NCI-H1694 (cell line): ENCODE measurements at places on chromosomes 3 and 15.

DNA sequence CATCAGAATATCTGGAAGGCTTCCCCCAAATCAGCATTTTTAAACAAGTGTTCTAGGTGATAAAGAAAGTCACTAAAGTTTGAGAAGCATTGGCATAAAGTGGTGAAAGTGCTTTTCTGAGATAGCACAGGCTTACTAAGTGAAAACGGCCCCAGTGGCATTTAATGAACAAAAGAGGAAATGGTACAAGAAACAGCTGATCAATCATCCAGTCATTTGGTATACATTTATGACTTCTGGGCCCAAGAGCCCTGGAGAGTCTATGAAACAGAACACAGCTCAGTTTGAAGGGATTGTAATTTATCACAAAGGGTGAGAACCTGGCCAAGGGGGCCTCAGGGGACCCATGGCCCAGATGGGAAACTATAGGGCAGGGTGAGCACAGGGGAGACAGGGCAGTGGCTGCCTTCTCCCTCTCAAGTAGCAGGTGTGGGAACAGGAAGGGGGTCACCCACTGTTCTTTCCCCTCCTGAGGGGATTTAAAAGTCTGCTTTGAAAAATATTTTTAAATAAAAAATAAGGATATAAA, 265.5 kb upstream of the ROPN1 start:
- no peak for DNase-seq

- no peak for DNase-seq
Observed at GRCh38 chr3:43005253-43005652, 26.1 kb downstream of the GASK1A start.

DNA sequence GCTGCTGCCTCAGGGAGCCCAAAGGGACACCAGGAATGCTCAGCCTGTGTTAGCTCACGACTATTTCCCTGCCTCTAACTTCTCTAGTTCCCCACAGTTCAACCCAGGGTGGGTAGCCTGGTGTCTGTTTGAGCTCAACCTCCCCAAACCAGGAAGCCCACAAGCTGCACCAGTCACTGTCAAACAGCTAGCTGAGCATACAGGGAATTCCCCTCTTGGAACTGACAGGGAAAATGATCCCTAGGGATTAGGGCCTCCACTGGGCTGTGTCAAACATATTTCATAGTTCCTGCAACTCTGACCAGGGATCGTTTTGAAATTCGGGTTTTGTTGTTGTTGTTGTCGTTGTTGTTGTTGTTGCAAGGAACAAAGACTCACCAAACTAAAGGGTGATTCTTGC, 147.1 kb upstream of the ICE2 start:
- no peak for DNase-seq

- DNase-seq = no peak
Observed at GRCh38 chr3:61239871-61240270, 11.4 kb downstream of the FHIT start.

- DNase-seq = no peak
Observed at GRCh38 chr3:116083683-116084082, 361.6 kb downstream of the LSAMP start.

GRCh38 chr15:58490086-58490887, 58.5 kb downstream of the LIPC start:
- no peak for DNase-seq

DNA sequence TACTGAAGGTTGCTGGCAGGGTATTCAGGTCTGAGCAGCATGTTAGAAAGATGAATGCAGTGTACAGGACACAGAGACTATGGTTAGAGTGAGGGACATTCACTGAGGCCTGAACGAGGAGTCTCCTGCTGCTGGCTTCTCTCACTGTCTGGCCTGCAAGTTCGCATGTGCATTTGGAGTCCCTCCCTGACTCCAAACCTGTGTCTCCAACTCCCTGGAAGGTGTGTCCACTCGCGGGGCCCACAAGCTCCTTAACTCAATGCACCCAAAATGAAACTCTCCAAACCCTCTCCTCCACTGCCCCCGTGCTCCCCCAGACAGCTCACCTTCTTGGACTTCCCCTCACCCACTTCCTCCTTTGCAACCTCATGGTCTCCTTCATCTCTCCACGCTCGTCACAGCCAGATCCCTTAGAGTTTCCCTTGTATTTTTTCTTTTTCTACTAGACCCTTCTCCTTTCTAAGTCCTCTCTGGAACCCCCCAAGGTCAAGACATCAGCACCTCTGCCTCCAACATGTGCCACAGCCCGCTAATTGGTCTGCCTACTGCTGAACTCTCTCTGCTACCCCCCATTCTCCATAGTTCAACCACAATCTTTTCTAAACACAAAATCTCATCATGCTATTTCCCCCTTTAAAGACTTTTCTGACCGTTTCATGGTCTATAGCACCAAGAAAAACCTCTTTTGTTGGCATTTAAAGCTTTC, 58.3 kb downstream of the HES1 start:
- DNase-seq = no peak

DNA sequence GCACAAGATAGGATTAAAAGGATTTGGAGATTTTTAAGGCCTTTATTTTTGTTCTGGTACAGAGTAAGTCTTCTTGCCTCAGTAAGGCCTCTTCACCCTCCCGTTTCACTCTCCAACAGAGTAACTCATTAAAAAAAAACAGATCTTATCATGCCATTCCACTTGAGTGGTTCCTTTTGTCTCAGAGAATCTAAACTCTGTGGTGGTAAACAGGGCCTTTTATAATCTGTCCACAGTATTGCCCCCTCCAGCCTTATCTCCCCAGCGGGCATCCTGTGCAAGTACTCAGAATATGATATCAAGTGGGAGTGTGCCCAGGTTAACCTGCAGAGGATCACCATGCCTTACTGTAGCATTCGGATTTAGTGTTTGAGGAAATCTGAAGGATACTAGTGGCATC, 20.3 kb upstream of the ATOSA start:
- no peak for DNase-seq

DNA sequence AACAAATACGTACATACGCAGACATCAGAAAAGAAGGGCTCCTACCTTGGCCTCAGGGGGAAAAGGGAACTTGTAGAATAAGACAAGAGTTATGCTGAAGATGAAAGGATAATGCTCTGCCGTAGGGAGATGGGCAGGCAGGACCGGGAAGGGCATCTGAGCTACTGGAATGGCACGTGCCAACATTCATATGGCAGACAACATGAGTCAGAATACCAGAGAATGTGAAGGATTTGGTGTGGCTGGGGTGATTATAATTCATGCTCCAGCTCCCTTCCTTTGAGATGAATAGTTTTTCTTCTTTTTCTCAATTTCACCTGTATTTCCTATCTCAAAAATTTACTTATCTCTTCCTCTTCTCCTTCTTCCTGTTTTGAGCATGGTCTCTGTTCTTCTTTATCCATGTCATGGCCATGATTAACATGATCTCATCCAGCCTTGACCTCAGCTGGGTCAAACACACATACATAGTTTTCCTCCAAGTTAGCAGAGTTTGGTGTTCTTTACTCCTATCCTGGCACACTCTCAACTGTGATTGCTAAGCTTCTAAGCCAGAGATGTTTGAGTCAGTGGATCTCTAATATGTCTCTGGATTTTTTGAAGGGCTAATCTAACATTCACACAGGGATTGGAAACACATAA, 507.0 kb downstream of the FOXP1 start:
- DNase-seq = no peak

DNA sequence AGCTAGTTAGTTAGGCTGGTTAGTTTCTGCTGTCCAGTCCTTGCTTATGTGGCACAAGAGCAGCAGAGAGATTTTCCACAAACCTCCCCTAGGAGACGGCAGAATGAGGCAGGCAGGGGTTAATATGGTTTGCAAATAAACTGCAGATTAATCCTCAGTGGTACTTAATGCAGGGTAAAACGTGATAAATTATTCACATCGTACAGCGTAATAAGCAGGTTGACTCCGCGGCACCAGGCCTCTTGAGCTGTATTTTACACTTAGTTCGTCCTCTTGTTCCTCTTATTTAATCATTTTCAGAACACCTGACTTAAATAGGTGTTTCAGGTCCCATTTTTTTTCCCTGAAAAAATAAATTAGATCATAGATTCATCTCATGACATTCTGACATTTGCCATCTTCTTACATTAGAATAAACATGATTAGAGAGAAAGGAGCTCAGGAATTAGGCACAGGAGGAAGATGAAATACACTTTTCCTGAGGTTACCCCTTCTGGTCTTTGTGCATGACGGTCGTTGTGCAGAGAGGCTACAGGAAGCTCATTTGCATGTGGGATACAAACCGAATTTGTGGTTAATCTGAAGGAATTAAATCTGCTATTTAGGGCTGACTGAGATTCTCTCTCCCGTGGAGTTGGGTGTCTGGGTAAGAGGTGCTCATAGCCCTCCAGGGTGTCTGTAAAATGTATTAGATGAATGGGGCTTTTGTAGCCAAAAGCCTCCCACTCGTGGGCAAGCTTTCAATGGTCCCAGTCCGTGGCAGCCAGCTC, 27.1 kb upstream of the VPS8 start:
- no peak for DNase-seq

DNA sequence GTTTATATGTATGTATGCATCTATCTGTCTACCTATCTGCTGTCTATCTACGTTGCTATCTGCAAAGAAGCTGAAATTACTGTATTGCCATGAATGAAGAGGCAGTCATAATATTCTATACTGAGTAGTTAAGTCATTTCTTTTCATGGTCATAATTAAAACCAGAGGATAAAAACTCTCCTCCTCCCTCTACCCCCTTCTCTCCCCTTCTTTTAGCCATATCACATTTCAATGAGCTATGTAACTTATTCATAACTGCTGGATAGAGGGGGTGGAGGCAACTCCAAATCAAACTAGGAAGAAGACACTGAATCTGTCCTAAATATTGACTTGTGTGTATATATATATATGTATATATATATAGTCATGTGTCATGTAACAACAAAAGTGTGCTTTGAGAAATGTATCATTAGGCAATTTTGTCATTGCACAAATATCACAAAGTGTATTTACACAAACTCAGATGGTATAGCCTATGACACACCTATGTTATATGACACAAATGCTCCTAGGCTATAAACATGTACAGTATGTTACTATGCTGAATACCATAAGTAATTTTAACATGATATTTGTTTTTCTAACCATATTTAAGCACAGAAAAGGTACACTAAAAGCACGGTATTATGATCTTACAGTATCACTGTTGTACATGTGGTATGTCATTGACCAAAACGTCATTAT, 229.7 kb upstream of the KCNMB2 start:
- no peak for DNase-seq

- DNase-seq = no peak
Observed at GRCh38 chr3:22269831-22270230, 518.8 kb upstream of the ZNF385D start.

DNA sequence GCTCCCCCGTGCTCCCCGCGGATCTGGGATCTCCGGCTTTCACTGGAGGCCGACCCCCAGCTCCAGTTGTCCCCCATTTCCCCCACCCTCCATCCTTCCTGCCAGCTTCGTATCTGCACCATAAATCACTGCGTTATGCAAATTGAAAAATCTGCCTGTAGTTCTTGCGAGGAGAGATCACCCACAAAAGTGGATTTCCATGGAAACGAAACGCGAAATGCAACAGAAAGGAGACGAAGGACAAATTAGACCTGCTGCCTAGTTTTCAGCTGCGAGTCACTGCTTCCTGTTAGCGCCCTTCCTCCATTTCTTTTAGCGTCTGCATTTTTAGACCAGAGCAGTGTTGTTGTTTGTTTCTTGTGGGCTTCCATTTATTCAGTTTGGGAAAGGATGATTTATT, 127.1 kb upstream of the ATP10A start:
- no peak for DNase-seq

DNA sequence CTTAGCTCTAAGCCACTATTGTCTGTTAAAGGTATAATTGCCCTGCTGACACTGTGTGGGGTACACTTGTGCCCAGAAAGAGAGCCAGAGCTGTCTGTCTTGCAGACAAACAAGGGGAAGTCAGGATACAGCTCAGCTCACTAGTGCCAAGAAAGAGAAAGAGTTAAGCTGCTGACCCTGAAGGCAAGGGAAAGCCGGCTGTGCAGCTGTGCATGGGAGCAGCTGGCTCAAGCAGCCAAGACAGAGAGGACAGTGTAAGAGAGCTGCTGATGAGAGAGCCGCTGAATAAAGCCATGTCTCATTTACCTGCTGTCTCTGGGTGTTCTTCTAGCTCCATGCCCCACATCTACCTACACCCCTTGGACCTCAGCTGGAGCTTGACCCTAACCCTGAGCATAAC, 428.1 kb upstream of the NAALADL2 start:
- no peak for DNase-seq

GRCh38 chr3:27503526-27503925, 19.3 kb upstream of the SLC4A7 start:
- DNase-seq = no peak

GRCh38 chr3:153094386-153094785, 67.6 kb upstream of the RAP2B start:
- DNase-seq = no peak

DNA sequence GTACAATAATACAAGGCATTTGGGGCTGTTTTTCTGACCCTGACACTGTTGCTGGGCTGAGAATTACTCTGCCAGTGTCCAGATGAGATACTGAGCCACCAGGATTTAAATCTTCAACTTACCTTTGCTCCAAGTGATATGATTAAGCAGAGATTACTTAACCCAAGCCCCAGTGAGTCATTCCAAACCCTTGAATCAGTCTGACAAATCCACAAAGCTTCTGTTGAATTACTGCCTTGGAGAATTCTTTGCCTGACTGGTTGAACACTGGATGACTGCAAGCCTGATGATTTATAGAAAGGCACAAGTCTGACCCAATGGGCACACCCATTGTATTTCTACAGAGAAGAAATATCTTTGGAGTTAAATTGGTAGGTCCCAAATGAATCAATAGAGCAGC, 88.2 kb upstream of the TSC22D2 start:
- no peak for DNase-seq

DNA sequence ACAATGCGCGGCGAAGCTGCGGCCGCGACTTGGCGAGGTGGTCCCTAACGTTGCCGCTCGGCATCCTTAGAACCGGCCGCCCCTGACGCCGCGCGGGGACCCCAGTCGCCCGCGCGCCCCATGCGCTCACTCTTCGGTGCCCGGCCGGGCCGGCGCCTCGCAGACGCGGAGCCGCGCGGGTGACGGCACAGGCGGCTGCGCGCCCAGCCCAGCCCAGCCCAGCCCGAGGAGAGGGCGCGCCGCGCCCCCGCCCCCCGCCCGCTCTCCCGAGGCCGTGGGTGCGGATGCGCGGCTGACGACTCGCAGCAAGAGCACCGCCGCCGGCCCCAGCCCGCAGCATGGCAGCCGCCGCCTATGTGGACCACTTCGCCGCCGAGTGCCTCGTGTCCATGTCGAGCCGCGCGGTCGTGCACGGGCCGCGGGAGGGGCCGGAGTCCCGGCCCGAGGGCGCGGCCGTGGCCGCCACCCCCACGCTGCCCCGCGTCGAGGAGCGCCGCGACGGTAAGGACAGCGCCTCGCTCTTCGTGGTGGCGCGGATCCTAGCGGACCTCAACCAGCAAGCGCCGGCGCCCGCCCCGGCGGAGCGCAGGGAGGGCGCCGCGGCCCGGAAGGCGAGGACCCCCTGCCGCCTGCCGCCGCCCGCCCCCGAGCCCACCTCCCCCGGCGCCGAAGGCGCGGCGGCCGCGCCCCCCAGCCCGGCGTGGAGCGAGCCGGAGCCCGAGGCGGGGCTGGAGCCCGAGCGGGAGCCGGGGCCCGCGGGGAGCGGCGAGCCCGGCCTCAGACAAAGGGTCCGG, 437 bp downstream of the KLF13 start:
- DNase-seq = no peak
